C1 segment of cervical spinal cord (tissue), 14 donors: ENCODE measurements at places on chromosomes 1 and 21.

GRCh38 chr1:156503698-156504437 is 3.3 kb upstream of the MEF2D start:
- no peak for DNase-seq

DNA sequence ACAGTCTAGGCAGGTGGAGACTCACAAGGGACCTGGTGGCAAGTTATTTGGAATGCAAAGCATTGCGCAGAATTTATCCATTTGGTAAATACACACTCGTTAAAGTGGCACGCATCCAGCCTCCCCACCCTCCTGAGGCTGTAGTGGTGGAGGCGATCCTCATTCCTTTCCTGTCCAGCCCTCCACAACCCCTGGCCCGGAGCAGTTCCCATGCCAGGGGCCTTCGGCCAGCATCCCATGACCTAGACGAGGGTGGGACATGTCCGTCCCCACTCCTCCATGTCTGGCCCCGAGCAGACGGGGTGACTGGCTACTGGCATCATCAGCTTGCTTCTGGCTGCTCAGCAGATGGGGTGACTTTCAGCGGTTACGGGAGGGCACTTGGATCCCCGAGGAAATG is 281.5 kb upstream of the VAMP3 start:
- DNase-seq, result no peak

GRCh38 chr21:34336245-34336644 is 27.6 kb upstream of the KCNE2 start:
- DNase-seq, result no peak

DNA sequence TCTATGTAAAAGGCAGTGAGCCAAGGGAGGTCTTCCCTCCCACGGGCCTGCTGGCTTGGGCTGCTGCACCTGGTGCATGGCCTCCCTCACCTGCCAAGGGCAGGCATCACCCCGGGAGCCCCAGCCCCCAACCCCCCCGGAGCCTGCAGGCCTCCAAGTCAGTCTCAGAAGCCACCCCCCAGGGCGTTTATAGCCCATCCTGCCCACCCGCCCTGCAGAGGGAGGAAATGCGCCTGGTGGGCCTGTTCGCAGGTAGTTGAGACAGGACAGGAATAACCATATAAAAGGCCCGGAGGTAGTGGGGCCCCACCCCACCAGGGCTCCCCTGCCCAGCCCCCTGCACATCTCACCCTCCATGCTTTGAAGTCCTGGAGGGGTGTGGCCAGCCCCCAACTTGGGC is 18.2 kb upstream of the ARF1 start:
- no peak for DNase-seq

GRCh38 chr1:40232444-40232843 is 15.3 kb upstream of the TMCO2 start:
- no peak for DNase-seq

- DNase-seq, result no peak
Measured at GRCh38 chr1:88608139-88608943, 75.7 kb upstream of the PKN2 start.

DNA sequence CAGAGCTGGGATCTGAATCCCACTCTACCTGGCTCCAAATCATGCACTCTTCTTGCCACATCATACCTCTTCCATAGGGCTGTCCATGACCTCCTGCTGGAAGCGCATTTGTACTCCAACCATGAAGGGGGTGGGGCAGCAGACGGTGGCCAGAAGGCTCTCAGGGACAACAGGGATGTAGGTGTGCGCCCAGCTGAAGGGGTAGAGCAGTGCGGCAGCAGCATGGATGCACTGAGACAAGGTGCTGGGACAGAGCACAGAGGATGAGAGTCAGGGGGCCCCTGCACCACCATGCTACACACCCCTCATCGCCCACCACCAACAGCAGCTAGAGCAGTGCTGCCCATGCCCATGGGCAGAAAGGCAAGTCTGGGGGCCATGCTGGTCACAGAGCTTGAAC is 8.4 kb downstream of the DENND2D start:
- DNase-seq, result no peak
